Inflammatory macrophage (primary cell): ENCODE measurements at places on chromosomes 4 and X.

- DNase-seq, result no peak
Observed at GRCh38 chr4:81754169-81754568, 282.5 kb upstream of the RASGEF1B start.

DNA sequence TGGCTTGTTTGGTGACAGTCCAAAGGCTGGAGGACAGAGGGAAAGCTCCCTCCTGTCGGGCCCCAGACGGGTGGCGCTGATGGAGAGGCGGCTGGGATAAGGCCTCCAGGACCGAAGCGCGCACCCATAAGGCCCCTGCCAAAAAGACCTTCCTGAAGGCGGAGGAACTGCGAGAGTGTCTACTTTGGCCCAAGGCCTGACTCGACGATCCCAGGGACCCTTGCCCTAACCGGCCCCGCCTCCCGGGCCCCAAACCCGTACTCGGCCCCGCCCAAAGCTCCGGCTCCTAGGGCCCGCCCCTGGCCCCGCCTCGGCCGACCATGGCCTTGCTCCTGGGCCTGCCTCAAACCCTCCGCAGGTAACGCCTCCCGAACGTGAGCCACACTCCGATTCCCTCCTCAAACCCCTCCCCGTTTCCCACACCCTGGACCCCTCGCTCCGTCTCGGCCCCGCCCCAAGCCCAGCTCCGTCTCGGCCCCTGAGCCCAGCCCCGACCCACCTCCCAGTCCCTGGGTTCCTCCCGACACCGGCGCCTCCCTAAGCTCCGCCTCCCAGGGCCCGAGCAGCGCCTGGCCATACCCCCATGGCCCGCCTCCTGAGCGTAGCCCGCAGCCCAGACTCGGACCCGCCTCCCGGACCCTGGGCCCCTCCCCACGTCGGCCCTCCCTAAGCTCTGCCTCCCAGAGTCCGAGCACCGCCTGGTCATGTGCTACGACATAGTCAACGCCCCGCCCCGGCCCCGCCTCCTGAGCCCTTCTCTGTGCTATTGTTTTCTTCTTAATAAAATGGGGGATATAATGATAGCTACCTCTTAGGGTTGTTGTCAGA, 90.0 kb upstream of the DRD5 start:
- peak; percentile 96 for DNase-seq

- no peak for DNase-seq
Observed at GRCh38 chrX:129876771-129877305, 29.1 kb upstream of the UTP14A start.

DNA sequence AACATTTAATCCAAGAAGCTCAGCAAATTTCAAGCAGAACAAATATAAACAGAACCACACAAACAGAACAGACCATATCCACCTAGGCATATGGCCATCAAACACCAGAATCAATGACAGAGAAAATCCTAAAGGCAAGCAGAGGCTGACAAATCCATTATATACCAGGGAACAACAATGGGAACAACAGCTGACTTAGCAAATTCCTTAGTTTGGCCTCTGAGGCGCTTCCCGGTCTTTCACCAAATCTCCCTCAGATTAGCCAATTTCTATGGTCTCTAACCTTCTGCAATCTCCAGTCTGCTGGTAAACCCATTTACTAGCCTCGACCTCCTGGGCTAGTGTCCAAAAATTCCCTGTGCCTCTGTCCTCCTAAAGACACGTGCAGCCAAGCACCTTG, 59.2 kb downstream of the GPR143 start:
- no peak for DNase-seq

DNA sequence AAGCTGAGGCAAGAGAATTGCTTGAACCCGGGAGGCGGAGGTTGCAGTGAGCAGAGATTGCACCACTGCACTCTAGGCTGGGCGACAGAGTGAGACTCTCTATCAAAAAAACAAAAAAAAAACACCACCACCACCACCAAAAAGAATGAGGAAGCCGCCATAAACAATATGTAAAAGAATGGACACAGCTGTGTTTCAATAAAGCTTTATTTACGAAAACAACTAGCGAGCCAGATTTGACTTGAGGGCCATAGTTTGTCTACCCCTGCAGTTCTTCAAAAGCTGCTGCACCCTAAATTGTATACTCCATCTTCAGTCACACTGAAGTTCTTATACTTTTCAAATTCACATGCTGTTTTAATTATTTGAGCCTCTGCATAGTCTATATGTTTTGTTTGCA, 306.5 kb upstream of the KLF3 start:
- DNase-seq, result no peak

- no peak for DNase-seq
Observed at GRCh38 chr4:94726524-94727123, 31.1 kb upstream of the BMPR1B start.

- no peak for DNase-seq
Observed at GRCh38 chrX:82848111-82848510, 660.0 kb upstream of the POU3F4 start.

- DNase-seq, result no peak
Observed at GRCh38 chr4:69025191-69025998, 70.9 kb upstream of the UGT2B7 start.

DNA sequence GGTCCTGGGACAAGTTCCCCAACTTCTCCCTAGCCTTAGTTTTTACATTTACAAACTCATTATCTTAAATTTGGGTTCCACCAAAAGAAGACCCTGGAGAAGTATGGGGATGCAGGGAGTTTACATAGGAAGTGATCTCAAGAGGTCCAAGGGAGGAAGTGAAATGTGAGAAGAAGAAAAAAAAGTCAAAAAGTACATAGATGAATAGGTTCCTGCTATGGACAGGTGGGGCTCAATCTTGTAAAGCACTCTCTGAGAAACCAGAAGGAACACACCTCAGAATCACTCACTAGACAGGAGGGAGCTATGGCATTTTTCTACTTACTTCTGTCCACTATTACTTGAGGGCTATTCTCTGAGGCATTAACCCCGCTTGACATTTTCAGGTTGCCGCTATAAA, 56.6 kb downstream of the ARHGAP6 start:
- DNase-seq, result no peak

DNA sequence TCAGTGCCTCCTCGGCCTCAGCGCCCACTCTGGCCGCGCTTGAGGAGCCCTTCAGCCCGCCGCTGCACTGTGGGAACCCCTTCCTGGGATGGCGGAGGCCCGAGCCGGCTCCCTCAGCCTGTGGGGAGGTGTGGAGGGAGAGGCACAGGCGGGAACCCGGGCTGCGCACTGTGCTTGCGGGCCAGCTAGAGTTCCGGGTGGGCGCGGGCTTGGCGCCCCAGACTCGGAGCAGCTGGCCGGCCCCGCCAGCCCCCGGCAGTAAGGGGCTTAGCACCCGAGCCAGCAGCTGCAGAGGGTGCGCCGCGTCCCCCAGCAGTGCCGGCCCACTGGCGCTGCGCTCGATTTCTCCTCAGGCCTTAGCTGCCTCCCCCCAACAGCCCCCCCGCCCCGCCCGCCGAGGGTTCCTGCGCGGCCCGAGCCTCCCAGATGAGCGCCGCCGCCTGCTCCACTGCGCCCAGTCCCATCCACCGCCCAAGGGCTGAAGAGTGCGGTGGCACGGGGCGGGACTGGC, 1137.0 kb downstream of the PCDH18 start:
- DNase-seq, result no peak

DNA sequence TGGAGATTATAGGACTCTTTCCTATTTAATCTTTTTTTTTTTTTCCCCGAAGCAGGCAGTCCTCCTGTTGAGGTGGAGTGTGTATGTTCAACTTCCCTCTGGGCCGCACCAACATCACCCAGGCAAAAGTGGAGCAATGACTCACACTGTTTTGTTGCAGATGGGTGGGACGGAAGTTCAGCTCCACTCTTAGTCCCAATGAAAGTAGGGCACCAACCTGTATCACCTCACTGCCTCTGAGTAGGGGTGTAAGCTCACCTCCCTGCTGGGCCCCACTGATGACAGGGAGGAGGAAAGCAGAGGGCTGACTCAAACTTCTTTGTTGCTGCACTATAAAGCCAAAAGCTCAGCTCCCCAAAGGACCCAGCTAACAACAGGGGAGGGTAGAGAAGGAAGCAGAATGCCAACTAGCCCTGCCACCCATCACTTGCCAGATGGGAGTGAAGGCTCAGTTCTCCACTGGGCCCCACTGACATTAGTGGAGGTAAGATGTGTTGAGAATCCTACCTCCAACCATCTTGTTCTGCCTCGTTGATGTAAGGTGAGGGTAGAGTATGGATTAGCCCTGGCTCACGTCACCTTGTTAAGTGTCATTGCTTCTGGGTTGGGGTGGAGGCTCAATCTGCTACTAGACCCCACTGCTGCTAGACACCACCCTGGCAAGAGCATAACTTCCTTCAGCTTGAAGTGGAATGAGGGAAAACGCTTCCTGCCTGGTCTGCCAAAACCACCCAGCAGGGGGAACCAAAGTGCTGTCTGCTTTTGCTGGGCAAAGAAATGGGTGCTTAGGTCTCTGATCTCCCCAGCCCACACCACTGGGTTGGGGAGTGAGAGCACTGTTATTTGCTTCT, 14.1 kb downstream of the RPS6KA3 start:
- DNase-seq, result peak; percentile 67

DNA sequence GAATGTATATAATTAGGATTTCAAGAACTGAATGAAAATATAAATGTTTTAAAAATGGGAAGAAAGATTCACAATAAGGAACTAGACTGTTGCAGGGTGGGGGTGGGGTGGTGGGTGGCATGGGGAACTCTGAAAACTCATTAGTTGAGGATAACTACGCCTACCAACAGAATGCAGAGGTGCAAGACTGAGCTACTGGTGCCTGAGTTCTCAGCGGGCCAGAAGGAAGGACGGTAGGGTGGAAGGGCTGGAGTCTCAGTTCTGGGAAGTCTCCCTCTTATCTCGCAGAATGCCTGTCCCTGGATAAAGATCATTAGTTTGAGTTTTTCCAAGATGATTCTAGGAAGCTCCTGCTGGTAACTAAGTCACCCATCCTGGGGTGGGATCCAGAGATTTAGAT, 1.3 kb upstream of the SOD3 start:
- DNase-seq, result peak; percentile 80

DNA sequence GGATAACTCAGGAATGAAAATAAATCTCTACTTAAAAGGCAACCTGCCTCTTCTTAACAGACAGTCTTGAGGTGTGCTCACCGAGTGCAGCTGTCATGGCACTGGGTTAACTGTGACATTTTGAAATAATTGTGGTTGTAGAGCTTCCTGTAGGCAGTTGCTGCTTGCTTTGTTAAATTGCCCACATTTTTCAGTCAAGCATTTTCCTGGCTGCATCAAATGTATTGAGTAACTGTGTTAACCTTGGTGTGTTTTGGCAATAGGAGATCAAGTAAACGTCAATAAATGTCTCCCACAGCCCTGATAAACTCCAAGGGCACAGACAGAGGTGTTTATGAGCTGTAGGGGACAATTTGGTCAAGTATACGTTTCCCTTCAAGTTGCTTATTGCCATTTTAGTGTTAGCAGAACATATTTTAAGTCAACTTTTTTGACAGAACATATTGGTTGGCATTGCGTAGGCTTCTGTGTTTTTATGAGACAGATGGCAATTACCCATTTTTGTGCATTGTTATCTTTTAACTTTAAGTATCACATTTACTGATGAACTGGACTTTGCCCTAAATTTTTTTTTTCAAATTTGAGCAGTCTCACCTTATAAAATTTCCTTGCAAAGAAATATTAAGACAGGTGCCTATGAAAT, 527.4 kb downstream of the C4orf33 start:
- no peak for DNase-seq

- no peak for DNase-seq
Observed at GRCh38 chr4:169985881-169986280, 40.3 kb downstream of the MFAP3L start.

GRCh38 chrX:40064055-40064597, 33.6 kb downstream of the BCOR start:
- no peak for DNase-seq

DNA sequence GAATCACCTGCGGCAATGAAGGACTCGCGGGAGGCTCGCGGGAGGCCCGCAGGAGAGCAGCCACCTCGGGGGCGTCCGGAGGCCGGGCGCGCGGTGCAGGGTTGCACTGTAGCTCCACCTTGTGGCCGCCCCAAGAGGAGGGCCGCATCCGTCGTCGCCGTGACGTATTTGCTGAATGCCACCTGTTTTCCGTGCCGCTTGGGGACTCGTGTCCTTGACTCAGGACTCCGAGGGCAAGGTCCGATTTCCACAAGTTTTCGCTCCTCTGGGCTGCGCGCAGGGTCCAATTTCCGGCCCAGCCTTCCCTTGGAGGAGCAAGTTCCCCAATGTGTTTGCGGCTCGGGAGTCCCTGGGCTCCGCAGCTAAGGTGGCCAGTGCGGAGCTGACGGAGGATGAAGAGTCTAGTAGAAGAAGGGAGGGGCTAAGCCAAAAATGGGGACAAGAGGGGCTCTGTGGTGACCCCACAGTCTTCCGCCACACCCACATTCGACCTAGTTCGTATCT, 10.7 kb upstream of the DLG3 start:
- DNase-seq, result peak; percentile 18

DNA sequence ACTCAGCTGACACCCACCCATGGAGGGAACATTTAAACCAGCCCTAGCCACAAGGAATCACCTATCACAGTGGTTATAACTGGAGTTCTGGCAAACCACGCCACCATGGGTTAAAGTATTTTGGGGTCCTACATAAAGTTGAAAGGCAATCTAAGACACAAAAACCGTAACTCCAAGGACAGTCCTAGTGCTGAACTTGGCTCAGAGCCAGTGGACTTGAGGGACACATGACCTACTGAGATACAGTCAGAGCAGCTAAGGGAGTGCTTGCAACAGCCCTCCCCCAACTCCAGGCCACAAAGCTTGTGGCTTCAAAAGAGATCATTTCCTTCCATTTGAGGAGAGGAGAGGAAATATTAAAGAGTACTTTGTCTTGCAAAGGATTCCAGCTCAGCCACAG, 300.5 kb downstream of the FGF13 start:
- no peak for DNase-seq

DNA sequence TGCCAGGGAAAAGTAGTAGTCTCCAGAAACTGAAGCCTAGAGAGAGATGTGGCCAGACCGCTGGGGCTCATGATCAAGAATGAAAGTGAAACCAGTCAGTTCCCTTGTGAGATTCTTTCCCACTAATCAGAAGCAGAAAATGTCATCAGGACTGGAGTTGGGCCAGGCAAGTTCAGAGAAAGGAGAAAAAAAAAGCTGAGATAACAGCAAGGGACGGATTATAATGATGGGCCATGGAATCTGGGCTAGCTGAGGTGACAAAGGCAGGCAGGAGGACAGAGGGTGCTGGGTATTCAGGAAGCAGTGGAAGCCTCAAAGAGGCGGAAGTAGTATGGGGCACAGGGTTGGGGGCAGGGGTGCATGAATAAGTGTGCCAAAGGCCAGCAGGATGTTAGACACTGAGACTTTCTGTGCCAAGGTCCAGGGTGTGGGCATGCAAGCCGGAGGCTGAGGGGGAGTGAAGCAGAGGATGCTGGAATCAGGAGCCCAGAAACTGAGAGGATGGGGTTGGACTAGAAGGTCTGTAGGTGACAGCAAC, 2.5 kb downstream of the CXorf38 start:
- DNase-seq, result peak; percentile 68

- no peak for DNase-seq
Observed at GRCh38 chr4:47485768-47486167, 693 bp downstream of the ATP10D start.

GRCh38 chr4:184384056-184384809, 90.1 kb downstream of the IRF2 start:
- peak; percentile 31 for DNase-seq

- no peak for DNase-seq
Observed at GRCh38 chr4:155789391-155789790, 30.6 kb downstream of the GUCY1B1 start.

- no peak for DNase-seq
Observed at GRCh38 chr4:137892134-137892533, 350.0 kb downstream of the SLC7A11 start.
